DND-41 (cell line): ENCODE measurements at places on chromosomes 12 and 14.

DNA sequence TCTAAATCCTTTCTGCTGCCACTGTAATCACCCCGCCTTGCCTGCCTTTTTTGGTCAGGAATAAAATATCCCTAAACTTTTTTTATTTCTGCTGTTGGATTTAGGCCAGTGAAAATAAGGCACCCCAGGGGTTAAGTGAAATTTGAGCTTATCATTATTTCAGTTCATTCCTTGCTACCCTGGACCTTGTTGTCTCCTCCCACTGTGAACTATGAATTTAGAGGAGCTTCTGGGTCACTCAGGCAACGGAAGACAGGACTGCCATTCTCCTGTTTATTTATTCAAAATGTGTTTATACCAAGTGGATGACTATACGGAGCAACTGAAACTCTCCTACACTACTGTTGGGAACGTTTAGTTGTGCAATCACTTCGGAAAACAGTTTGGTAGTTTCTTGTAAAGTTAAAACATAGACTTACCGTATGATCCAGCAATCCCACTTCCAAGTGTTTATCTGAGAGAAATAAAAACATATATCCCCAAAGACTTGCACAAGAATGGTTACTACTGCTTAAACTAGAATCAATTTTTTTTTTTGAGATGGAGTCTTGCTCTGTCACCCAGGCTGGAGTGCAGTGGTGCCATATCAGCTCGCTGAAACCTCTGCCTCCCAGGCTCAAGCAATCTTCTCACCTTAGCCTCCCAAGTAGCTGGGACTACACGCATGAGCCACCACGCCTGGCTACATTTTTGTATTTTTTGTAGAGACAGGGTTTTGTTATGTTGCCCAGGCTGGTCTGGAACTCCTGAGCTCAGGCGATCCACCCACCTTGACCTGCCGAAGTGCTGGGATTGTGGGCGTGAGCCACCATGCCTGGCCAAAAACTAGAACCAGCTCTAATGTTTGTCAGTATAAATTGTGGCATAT, 2.3 kb upstream of the TRAFD1 start:
- DNase-seq: no peak

DNA sequence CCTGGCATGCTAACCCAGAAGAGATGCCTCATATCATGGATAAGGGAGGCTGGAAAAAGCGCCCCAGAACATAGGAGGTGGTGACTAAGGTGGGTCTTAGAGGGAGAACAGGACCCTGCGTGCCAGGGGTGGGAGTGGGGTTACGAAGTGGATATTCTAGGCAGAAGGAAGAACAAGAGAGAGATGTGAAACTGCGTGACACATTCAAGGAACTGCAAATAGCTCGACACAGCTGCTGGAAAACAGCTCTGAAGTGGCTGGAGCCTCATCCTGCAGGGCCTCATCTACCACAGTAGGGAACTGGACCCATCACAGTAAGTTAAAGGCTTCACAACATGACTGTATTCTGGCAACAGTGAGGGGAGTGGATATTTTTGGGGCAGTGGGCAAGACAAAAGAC, 61.1 kb downstream of the RNF34 start:
- no peak for DNase-seq

DNA sequence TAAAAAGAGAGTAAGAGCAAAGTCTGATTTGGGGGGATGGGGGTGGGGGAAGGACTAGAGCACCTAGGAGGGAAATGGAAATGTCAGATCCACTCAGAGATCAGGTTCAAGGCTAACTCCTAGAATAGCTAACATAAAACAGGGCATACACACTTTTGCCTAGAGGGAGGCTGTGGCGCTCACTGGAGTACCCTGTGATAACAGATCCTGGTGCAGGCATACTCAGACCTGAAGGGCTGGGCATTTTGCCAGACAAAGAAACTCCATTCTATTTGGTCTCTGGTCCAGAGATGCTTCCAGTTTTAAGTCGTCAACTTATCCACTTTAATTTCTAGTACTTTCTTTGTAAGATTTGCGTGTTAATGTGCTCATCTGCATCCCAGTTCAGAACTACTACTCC, 5.8 kb downstream of the CTDSP2 start:
- no peak for DNase-seq

DNA sequence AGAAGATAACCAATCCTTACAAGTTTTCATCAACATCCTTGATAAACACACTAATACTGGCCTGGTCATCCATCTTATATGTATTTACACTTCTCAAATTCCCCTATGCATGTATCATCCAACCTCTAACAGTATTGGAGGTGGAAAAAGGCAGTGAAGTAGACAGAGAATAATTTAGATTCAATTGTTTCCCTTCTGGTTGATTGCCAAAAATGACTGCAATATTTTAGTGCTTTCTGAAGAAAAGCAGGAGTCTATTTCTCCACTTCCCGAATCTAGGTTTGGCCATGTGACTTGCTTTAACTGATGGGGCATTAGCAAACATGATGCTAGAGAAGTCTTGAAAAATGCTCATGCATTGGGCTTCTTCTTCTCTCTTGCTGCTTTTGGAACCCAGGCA, 78.3 kb upstream of the METAP2 start:
- DNase-seq: no peak

DNA sequence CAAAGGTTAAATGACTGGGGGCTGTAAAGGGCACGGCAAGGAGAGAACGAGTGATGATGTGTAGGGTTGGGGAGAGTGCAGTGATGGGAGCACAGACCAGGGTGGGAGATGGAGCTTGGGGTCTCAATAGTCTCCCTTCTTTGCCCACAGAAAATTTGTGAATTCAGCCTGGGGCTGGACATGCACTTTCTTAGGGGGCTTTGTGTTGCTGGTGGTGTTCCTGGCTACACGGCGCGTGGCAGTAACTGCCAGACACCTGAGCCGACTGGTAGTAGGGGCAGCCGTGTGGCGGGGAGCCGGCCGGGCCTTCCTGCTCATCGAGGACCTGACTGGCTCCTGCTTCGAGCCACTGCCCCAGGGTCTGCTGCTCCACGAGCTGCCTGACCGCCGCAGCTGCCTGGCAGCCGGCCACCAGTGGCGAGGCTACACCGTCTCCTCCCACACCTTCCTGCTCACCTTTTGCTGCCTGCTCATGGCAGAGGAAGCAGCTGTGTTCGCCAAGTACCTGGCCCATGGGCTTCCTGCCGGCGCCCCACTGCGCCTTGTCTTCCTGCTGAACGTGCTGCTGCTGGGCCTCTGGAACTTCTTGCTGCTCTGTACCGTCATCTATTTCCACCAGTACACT, 1.7 kb downstream of the FITM1 start:
- no peak for DNase-seq

DNA sequence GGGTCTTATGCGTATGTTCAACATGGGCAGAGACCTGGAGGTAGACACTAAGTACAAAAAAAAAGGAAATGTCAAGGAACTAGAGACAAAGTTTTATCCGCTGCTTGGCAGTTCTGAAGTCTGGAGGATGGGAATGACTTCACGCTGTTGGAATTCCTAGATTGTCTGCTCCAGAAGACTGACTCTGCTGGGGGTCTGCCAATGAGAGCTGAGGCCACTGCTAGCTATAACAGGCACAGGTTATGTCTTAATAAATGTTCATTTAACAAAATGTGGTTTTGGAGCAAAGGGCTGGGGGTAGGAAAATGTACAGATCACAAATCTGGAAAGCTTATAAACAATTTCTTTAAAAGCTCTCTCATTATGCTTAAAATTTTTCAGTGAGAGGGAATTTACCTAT, 5.9 kb downstream of the RNASE8 start:
- no peak for DNase-seq

DNA sequence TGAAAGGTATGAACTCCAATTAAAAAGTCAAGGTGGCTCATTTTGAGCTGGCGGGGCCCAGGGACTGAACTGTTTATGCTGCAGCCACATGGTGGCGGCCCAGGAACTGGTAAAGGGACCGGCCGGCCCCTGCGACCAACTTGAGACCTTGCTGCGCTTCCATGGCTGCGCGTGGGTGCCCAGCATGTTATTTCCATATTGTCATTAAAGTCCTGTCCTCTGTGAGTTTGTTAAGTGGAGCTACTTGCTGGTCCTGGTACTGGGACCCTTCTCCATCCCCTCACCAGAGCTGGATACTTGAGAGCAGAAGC, 62.3 kb downstream of the BEGAIN start:
- peak; percentile 4 for DNase-seq

GRCh38 chr14:94995551-94995950, 161.8 kb downstream of the DICER1 start:
- no peak for DNase-seq

DNA sequence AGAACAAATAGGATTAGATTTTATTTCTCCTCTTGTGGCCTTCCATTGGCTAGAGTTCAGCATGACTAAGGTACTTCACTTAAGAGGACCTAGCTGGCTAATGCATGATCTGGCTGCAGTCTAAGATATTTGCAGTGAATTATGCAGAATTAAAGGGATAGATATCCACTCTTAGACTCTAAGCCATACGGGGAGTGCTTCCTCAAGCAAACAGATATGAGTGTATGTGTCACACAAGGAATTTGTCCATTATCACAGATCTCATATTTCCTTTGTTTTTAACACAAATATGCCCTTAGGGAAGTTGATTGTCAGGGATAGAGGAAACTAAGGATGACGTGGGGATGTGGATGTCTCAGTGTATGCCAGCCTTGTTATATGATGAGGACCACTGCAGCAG, 88.1 kb upstream of the DHRS4 start:
- no peak for DNase-seq

DNA sequence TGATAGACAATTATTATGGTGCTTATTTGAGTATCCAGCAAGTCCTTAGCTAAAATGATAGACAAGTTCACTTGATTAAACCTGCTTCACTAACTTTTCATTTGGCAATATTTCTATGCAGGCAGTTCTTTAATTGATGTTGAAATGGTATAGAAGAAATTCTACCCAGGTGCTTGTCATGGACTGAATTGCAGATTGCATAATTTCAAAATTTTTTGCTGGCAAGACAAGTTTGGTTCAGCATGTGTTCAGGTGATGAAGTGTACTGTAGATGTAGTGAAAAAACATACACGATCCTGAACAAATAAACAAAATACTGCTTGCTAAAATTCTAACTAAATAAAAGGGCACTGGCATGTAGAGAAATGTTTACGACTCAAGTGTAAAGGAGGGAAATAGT, 189.0 kb downstream of the FOXA1 start:
- no peak for DNase-seq

- DNase-seq: no peak
These were observed 149.4 kb downstream of the RPAP3 start for GRCh38 chr12:47556261-47557030.
